Activated naive CD4-positive, alpha-beta T cell treated with anti-CD3 and anti-CD28 coated beads for 36 hours (primary cell): ENCODE measurements at places on chromosomes 11 and 22.

DNA sequence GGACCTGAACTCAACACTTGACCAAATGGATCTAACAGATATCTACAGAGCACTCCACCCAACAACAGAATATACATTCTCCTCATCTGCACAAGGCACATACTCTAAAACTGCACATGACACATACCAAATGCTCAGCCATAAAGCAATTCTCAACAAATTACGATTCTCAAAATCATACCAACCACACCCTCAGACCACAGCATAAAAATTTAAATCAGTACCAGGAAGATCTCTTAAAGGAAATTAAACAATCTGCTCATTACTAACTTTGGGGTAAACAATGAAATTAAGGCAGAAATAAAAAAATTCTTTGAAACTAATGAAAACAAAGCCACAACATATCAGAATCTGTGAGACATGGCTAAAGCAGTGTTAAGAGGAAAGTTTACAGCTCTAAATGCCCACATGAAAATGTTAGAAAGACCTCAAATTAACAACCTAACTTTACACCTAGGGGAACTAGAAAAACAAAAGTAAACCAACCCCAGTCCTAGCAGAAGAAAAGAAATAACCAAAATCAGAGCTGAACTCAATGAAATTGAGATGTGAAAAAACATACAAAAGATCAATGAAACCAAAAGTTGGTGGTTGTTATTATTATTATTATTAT, 37.2 kb downstream of the TMEM123 start:
- no peak for DNase-seq

DNA sequence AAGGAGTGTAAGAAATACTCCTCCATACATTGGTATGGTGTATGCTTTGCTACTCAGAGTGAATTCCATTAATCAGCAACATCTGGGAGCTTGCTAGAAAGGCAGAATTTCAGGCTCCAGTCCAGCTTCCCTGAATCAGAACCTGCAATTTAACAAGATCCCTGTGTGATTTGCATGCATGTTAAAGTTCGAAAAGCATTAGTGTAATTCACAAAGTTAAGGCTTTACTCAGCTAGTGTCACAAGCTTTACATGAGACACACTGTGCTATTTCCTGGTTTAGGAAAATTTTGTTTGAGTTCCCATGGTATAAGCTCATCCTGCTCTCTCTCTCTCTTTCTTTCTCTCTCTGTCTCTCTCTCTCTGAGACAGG, 37.0 kb upstream of the HEPHL1 start:
- no peak for DNase-seq

DNA sequence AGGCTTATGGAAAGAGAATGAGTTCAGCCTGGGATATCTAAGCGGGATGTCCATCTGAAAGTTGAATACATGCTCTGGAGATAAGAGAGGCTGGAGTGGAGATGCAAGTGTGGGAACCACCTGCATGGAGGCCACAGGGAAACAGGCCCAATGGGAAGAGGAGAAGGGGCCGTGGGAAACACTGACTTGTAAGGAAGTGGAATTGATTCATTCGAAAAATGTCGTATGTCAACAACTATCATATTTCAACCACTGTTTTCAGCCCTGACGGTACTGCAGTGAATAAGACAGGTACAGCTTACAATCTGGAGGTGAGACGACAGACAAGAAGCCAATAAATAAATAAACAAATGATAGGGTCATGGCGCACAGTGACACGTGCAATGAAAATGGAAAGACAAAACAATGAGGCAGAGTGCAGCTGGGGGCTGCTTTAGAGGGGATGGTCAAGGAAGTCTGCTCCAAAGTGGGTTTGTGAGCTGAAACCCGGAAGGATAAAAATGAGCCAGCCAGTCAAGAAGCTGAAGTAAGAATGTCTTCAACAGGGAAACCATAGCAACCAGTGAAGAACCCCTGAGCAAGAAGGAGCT, 35.9 kb downstream of the EFCAB6 start:
- no peak for DNase-seq

GRCh38 chr11:38517991-38518390, 1920.0 kb upstream of the RAG2 start:
- no peak for DNase-seq

- no peak for DNase-seq
Observed at GRCh38 chr11:19919050-19919561, 206.5 kb downstream of the NAV2 start.

GRCh38 chr11:113160808-113161124, 153.6 kb upstream of the TTC12 start:
- DNase-seq, result no peak

GRCh38 chr11:110032957-110033570, 60.1 kb upstream of the ZC3H12C start:
- DNase-seq, result no peak

GRCh38 chr11:47244448-47245350, 3.9 kb downstream of the ACP2 start:
- DNase-seq, result no peak

- DNase-seq, result no peak
Observed at GRCh38 chr11:76610871-76611475, 59.6 kb downstream of the LRRC32 start.

DNA sequence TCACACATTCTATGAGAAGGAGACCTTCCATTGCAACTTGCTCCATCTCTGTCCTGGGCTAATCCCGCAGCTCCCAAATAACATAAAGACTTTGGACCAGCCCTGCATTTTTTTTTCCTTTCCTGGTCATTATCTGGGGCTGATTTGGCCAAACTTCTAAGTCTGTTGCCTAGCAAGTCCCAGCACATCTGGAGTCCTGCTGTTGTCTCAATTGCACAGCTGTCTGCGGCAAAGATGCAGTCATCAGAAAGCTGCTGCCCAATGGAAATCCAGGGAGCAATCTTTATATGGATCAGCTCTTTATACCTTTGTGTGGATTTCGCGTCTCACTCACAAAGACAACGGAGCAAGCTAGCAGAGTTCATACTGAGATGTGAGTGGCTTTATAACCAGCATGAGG, 105.9 kb downstream of the NXPE2 start:
- no peak for DNase-seq
